ENCODE measurements at places on chromosomes 7 and 10.

DNA sequence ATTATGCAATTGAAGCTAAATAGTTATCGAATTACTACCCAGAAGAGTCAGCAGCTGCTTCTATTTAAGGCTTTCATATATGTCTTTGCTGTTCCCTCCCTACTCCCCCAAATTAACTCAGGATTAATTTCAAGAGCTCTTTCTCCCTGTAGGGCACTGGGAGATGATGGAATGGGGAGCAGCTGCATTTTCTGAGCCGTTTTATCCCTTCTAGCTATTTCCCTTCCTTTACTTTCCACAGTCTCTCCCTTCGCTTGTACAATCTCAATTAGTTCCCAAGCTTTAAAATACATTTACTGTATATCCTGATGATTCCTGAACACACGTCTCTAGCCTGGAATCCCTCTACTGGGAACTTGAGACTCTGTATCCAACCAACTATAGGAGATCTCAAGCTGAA, 19.8 kb upstream of the TSPAN12 start:
- DNase-seq = no peak

GRCh38 chr7:29131678-29132077, 14.7 kb downstream of the CPVL start:
- DNase-seq = no peak

GRCh38 chr7:69808391-69808790, 210.1 kb downstream of the AUTS2 start:
- no peak for DNase-seq

GRCh38 chr10:42864575-42864974, 82.0 kb downstream of the BMS1 start:
- DNase-seq = no peak

- no peak for DNase-seq
Measured at GRCh38 chr10:89589101-89589720, 53.8 kb upstream of the SLC16A12 start.

All from left ventricle myocardium inferior (tissue), 1 donor.